NCI-H187 (cell line): ENCODE measurements at places on chromosomes 2 and 18.
A peak's percentile ranks its signal among the peaks of the same experiment; 100 is the strongest.

- DNase-seq, result no peak
These were observed 45.5 kb upstream of the TNFRSF11A start for GRCh38 chr18:62279561-62279960.

- DNase-seq, result no peak
These were observed 655 bp downstream of the NPPC start for GRCh38 chr2:231925303-231926179.

DNA sequence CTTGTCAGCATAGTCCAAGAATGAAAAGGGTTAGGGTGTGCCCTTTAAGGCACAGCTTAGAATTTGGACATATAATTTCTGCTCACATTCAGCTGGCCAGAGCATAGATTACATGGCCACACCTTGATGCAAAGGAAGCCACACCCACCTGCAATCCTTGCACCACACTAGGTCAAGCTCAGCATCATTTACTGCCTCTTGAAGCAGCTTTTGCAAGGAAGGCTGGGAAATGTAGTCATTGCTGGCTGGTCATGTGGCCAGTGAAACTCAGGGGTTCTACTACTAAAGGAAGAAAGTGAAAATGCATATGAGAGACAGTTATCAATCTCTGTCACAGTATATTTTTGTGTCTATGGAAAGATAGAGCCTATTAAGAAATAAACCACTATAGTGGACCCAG is 159.3 kb downstream of the GFPT1 start:
- no peak for DNase-seq

DNA sequence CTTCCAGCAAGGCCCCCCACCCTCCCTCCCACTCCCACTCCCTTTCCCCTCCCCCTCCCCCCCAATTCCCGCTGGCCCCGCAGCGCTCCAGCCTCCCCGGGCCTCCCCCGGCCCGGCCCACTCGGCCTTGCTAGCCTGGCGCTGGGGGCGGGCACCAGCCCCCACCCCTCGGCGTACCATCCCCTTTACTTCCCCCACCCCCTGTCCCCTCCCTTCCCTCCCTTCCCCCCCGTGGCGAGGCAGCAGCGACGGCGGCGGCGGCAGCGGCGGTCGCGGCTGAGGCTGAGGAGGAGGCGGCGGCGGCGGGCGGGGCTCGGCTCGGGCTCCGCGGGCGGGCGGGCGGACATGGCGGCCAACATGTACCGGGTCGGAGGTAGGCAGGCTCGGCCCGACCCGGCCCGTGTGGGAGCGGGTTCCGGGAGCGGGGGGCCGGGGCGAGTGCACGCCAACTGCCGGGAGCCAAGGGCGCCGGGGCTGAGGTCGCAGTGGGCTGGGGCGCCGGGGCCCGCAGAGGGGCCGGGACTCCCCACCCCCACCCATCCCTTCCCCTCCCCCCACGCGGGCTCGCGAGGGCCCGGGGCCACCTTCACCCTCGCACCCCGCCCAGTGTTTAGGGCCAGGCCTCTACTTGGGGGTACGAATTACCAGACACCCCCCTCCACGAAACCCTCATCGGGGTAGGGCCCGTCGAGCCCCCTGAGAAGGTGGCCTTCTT is at the start of gene MTA3:
MTA3 (plus strand) TSS at position 232 of the 715 bp plus-strand sequence; CDS start at position 346, 114 bp downstream.
- DNase-seq, result no peak

DNA sequence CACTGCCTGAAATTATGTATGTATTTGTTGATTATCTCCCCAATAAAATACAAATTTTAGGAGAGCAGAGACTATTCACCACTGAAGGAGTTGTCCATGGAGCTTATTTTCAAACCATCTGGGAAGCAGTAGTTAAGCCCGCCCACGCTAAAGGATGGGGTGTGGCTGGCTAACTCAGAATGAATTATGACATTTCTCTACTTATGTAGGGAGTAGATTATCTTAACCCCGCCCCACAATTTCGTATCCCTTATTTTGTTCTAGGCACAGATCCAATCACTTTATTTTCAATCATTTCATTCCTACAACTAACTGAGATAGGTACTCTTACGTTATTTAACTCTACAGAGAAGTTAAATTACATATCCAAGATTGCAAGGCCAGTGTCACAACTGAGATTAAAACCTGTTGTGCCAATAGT is 1.4 kb upstream of the LAPTM4A start:
- peak; percentile 38 for DNase-seq

- no peak for DNase-seq
These were observed 179.7 kb downstream of the WDPCP start for GRCh38 chr2:63408530-63408929.

DNA sequence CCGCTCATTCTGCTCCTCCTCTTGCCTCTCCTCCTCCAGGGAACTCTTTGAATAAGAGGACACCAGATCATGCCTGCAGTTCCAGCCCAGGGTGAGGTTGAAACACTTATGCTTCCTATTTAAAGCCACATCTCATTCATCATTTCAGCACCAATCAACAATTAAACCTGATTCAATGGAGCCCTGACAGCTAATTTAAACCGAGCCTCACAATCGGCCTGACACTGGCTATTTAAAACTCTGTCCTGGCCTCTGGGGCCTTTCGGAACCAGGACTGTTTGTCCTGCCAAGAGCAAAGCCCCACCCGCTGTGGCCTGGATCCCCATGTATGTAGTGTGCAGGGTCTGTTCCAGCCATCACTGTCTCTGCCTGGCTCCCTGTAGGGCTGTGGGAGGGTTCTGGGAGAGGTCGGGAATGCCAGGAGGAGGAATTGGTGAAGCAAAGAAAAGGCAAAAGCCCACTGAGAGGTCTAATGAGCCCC is 97.4 kb downstream of the MCFD2 start:
- DNase-seq, result no peak

DNA sequence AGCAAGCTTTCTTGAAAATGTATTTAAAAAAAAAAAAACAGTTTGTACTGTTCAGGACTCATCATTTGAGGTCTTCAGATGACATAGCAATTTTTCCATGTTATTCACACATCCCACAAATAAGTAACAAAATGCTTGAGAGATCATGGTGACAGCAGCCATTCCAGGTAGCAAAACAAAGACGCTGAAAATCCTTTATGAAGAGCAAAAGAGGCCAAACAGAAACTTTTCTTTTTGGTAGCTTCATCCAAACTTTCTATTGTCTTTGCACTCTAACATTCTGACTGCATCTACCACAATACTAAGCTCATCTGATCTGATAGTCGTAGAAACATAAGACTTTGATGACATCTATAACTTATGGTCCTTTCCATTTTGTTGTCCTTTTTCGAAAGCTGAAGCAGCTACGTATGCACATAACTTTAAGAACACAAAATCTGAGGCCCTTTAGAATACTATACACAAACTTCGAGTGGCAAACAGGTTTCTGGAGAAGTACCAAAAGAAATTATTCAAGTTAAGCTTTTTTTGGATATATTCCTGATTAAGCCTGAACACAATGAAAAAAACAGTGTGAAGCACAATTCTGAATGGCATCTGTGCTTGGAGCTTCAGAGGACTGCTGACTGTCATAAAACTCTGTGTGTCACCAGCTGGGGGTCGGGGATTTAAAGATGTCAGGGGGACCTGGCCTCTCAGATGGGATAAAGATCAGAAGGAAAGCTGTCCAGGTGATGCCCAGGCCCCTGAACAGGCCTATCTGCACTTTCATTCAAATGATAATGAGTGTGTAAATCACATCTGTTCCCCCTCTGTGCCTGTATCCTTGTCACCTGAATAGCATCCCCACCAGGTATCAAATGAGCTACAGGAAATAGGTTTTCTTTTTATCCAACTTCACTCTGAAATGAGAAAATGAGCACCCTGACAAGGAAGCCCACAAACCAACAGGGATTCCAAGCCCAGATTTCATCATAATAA is 75.8 kb downstream of the ZEB2 start:
- no peak for DNase-seq

DNA sequence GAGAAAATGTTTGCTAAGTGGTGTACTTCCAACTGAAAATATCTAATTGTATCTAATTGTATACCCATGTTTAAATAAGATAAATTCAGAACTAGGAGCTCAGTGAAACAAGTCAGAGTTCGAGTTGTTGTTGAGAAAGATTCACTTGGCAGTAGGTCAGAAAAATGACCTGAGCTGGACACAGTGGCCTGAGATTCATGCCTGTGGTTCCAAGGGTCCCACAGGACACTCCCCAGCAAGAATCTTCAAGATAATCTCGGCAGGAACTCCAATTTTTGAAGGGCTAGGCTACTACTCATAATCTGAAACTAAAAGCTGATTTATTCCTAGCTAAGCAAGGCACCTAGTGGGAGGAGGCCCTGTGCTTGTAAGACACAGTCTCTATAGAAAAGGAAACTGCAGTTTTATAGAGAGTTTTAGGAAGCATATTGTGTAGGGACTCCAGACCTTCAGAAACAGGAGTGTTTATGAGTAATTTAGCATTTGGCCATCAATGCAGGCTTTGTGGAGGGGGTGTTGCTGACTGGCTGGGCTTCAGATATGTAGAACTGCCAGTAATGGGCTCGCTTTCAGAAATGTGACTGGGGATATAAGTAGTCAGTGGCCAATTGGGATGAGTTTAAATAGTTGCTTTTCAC is 43.2 kb downstream of the SP140 start:
- no peak for DNase-seq
